ENCODE measurements at places on chromosomes 12 and 14.
A peak's percentile ranks its signal among the peaks of the same experiment; 100 is the strongest.

- no peak for DNase-seq
Measured at GRCh38 chr14:85190251-85190650, 339.7 kb upstream of the FLRT2 start.

DNA sequence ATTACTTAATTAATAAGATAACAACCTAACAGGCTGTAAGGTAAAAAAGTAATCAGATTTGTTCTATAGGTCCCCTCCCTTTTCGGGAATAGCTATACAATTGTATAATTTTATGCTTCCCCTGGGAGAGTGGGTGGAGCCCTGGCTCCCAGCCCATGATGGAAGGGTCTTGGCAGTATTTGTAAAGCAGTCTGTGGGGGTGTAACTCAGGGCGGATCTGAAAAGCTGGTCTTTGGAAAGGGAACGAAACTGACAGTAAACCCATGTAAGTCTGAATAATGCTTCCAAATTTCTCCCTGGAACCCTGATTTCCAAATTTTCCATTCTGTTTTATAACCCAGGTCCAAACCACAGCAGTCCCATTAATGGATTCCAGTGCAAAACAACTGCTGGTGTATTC, 110.4 kb downstream of the DAD1 start:
- peak; percentile 22 for DNase-seq

- no peak for DNase-seq
Measured at GRCh38 chr12:79659961-79660431, 30.8 kb downstream of the PAWR start.

- DNase-seq = no peak
Measured at GRCh38 chr12:45914090-45914489, 76.3 kb downstream of the SCAF11 start.

- DNase-seq = no peak
Measured at GRCh38 chr14:103016071-103016470, 41.3 kb downstream of the CDC42BPB start.

- no peak for DNase-seq
Measured at GRCh38 chr14:36455241-36455627, 64.8 kb downstream of the NKX2-1 start.

DNA sequence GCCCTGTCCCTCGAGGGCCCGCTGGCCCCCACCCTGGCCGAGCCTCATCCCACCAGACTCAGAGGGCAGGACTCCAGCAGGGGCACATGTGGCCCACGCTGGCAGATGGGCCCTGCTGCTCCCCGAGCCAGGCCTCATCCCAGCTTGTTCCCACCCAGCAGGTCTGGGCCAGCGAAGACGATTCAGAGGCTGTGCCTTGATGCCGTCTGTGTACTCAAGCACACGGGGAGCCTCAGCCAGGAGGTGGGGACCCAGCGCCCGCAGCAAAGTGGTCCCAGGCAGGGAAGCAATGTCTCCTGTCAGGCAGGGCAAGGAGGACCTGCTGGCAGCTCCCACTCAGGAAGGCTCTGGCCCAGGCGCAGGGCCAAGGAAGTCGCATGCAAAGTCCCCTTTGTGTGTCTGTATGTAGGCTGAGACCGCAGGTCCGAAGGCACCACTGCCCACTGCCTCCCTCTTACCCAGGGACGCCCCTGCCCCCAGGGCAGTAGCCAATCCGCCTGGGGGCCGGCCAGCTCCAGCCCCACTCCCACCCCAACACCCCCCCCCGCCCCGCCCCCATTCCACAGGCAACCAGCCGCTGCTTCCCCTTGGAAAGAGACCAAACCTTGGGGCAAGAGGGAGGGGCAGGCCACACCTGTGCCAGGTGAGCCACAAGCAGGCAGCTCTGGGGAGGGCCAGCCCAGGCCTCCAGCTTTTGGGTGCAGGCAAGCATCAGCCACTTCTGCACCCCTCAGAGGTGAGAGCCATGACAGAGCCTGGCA, 9.4 kb downstream of the DEGS2 start:
- peak; percentile 5 for DNase-seq

DNA sequence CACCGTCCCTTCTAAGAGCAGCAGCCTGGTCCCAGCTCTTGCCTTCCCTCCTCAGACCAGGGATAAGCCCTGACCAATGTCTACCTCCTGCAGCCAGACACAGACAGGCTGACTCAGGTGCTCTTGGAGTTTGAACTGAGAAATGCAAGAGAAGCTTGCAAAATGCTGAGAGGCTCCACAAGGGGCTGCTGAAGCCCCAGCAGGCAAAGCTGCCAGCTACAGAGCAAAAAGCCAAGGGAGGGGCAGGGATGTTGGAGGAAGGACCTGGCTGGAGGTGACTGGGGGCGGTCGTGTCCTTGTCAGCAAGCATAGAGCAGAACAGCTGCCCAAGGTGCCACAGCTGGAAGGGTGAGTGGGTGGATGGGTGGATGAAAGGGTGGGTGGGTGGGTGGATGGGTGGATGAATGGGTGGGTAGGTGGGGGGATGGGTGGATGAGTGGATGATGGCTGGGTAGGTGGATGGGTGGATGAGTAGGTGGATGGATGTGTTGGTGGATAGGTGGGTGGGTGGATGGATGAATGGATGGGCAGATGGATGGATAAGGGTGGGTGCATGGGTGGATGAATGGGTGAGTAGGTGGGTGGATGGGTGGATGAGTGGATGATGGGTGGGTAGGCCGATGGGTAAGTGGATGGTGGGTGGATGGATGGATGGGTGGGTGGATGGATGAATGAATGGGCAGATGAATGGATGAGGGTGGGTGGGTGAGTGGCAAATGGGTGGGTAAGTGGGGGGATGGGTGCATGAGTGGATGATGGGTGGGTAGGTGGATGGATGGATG, 4.0 kb upstream of the INF2 start:
- no peak for DNase-seq

- DNase-seq = peak; percentile 3
Measured at GRCh38 chr12:105084251-105085250, at the start of gene ALDH1L2. Gene ALDH1L2, minus strand, starts transcription at chr12:105084458. Its CDS starts 22 bp downstream, at chr12:105084436.

DNA sequence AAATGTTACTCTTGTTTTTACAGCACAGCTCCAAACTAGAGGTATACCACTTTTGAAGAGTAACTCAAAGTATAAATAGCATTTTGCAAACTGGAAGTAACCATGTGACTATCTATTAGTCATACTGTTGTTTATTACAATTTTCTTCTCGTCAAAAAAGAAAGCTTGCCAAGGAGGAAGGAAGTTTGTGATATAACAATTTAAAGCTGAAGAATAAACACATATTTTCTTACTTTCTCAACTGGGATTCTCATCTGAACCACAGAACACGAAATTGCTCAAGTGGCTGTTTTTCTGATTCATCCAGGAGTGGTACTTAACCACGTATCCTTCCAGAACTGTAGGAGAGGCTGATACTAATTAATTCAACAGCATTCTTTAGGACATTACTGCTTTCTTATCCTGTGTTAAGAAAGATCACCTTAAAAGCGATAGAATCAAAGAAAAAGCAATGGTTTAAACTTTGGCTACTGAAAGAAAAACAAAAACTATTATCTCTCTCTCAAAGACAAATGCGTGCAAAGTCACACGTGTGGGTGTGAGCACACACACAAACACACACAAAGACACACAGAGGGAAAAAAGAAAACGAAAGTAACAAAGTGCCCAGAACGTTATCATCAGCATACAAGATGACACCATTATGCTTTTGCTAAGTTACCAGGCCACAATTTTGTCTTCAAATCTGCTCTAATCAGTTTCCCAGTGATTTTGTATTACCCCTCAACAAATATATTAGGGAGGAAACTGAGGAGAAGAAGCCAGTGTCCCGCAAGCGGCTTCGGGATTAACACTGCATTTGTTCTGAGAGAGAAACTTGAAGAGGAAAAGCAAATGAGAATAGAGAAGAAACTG, at the start of gene CLEC2B:
Gene CLEC2B, minus strand, starts transcription at position 48 of the 855 bp plus-strand sequence.
- DNase-seq = no peak

GRCh38 chr12:31220633-31221550, 105.1 kb downstream of the SINHCAF start:
- DNase-seq = no peak

DNA sequence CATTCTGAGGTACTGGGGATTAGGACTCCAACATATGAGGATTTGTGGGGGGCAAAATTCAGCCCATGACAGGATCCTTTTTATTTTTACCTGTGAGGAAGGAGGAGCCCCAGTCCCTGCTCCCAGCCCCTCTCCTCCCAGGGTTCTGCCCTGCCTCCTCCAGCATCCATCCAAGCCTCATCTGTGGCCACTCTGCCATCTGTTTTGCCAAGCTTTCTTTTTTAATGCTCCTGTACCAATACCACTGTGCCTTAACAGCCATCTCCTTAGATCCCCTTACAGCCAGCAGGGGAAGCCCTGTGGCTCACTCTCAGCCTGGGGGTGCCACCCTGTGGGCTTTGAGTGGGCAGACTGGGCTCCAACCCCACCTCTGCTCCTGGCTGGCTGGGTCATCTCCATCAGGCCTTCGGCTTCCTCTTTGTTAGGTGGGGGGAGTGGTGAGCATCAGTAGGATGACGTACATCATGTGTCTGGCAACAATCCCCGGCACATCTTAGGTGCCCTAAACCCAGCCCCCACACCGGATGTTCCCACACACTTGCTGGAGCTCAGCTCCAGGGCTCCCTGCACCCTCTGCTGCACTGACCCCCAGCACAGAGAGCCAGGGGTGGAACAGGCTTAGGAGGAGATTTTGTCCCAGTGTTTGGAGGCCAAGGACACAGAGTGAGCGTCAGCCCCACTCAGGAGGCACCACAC, 40.2 kb downstream of the CYP46A1 start:
- no peak for DNase-seq

- DNase-seq = no peak
Measured at GRCh38 chr12:132921685-132922084, 34.3 kb upstream of the CHFR start.

- no peak for DNase-seq
Measured at GRCh38 chr14:28751467-28752058, 15.0 kb upstream of the FOXG1 start.

DNA sequence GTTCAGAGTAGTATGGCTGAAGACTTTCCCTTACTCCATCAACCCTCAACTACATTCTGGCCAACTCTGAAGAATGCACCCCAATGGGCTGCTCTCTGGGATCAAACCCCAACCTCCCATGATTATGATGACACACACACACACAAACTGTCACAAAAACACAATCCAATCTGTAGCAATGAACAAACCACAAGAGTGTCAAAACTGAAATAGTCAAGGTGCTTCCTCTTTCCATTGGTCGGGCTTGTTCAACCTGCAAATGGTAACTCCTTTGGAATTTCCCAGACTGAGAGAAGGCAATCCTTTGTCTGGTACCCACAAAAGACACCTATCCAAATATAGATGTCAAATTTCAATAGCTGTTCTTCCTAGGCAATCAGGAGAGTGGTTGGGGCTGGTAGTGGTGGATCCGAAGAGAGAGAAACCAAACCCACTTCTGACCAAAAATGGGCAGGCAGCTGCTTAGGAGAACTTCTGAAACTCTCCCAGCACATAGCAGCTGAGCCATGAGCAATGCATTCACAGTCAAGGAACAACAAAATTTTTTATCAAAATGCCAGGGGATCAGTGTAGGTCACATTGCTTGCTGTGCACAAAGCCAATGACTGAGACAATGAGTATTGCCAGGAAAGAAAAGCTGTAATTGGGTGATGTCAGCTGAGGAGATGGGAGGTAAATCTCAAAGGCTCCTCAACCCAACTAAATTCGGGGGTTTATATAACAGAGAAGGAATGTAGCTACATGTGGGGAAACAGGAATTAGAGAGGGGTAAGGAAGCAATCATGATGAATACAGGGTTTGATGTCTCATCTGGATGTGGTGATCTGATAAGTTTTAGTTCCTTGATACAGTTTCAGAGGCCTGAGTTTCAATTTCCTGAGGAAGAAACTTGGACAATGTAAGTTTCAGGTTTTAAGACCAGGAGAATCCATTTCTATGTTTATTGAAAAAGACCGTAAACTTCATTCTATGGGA, 191.4 kb downstream of the KITLG start:
- no peak for DNase-seq

DNA sequence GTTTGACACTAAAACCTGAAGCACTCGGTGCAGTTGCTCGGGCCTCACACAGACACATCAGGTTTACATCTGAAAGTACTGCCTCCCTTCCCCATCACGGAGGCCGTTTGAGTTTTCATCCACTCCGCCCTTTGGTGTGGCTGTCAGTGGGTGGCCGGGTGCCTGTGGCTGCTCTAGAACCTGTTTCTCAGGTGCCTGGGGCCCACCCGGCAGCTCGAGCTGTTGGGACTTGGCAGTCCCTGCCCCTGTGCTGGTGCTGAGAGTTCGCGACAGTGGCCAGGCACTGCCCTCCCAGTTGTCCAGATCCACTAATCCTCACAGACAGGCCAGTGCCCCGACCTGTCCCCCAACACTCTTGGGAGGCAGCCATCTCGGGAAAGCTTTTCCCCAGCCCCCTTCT, 22.4 kb downstream of the XRCC3 start:
- no peak for DNase-seq

GRCh38 chr14:42533476-42533875, 926.8 kb downstream of the LRFN5 start:
- no peak for DNase-seq

DNA sequence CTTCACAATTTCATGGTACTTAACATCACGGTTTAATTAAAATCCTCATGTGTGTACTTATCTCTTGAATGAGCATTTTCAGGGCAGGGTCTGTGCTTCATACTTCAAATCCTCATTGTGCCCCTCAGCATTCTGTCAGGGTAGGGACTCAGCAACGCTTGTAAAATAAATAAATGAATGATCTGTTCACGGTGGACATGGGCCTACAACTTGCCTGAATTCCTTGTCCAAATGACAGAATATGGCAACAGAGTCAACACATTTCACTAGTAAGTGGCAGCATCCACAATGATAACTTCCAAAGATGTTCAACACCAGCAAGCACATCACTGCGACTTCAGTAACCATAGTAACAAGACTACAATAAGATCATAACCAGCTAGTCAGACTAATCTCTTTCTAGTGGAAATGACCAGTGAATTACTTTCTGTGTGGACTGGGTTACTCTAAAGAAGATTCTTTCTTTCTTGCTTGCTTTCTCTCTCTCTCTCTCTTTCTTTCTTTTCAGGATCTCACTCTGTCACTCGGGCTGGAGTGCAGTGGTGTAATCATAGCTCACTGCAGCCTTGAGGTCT, 14.5 kb upstream of the GNPTAB start:
- DNase-seq = no peak

DNA sequence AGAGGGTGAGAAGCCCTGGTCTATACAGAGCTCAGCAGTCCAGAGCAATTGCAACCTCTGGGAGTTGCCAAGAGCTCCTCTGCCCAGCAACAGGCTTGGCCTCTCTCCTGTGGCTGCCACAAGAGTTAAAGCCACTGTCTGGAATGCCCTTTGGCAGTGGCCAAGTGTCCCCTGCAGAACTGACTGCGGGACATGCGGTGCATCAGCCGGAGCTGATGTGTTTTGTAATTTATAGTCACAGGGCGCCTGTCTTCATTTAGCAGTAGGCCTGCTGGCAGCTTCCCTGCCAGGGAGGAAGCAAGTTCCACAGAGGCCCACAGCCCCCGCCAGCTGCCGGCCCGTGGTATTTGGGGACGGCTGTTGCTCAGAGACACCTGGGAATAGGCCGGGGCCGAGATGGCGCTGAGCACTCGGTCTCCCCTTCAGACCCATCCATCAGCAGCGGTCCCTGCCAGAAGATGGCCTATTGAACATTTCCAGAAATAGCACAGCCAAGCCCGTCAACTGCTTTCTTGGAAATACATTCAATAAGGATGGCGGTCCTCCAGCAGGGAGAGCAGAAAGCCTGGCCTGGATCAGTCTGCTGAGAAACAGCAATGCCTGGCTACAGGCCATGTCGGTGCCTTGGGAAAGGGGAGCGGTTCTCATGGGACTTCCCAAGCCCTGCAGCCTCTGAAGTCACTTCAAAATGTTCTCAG, 217.4 kb downstream of the CRADD start:
- no peak for DNase-seq

GRCh38 chr14:24136684-24137528, 912 bp downstream of the PSME1 start:
- DNase-seq = peak; percentile 32

Data from NCI-H1092 treated with DMSO at 0.1 percent for 48 hours (cell line).